Ascending aorta (tissue), 2 donors: ENCODE measurements at places on chromosomes 7 and 10.

GRCh38 chr10:35606430-35606829 is 1.3 kb downstream of the GJD4 start:
- no peak for DNase-seq

GRCh38 chr10:14674376-14675050 is 100.2 kb downstream of the FAM107B start:
- DNase-seq: no peak

DNA sequence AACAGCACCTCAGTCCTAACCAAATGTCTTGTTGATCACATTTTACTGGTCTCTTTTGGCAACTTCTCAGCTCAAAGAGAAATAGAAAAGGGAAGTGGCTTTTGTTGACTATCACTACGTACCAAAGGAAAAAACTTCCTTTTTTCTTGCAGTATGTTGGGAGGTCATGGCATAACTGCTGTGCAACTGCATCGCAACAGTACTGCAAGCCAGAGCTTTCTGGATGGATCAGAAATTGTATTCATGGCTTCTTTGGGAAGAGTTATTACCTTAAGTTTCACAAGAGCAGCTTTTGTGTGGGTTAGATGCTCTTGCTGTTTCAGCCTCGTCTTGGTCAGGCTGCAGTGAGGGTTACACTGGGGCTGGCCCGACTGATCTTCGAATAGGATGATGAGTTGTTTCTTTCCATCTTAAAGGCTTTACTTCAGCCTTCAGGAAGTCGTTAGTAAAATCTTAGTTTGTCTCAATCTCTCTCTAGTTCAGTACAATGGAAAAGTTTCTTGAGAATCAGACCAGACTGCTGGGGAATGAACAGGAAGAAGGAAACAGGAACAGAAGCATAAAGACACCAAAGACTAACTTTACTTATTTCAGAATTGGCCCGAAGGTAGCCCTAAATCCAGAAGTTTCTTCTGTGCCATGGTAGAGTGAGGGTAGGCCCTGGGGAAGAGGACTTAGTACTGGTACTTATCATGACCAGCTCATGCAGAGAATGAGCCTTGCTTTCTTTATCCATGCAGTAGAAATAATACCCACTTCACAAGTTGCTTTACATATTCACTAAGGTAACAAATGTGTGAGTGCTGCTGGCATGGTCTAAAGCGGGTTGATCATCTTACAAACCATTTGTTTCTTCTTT is 153.6 kb downstream of the CELF2 start:
- no peak for DNase-seq

GRCh38 chr10:57884965-57885617 is 382.6 kb downstream of the IPMK start:
- no peak for DNase-seq
